ENCODE measurements at places on chromosomes 1 and 21.
A peak's percentile ranks its signal among the peaks of the same experiment; 100 is the strongest.

GRCh38 chr1:37846647-37847339 lies 12.6 kb downstream of the MTF1 start:
- no peak for DNase-seq

DNA sequence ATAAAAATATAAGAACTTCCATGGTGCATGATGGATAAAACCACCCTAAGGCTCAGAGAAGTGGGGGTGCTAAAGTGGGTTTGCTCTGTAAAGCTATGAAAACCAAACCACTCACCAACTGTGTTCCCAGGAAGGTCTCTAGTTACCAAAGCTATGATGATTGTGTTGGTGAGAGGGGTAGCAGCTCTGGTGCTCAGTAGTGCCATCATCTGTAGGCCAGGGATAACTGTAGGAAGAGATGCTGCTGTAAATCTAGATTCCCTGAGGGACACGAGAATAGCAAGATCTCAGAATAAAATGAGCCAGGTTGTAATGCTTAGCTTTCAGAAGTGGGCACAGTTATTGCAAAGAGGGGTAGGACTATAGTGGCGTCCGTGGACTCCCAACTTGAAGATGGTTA lies 124.5 kb downstream of the GREM2 start:
- no peak for DNase-seq

GRCh38 chr1:101198842-101199636 lies 37.8 kb upstream of the S1PR1 start:
- peak; percentile 19 for DNase-seq

GRCh38 chr1:159847231-159847630 lies 15.2 kb downstream of the VSIG8 start:
- DNase-seq = no peak

DNA sequence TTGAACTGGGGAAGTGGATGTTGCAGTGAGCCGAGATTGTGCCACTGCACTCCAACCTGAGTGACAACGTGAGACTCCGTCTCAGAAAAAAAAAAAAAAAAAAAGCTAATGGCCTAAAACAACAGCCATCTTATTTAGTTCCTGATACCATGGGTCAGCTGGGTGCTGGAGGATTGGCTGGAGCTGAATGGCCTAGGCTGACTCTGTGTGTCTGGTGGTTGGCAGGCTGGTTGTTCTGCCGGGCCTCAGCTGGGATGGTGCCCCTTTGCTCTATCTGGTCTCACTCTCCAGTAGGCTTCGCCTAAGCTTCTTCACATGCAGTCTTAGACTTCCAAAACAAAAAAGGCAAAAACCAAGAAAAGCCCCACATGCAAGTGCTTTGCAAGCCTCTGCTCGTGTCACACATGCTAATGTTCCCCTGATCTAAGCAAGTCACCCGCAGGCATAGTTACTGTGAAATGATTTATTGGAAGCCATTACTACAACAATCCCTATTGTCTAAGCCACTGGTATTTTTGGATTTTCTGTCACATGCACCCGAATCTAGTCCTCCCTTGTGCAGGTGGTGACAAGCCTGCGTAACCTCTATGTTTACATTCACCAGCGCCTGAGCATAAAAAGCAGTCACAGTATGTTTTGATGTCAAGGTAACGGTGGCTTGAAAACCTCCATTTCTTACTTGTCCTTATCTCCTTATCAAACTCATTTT lies 39.6 kb upstream of the KANK4 start:
- DNase-seq = no peak

GRCh38 chr1:102970496-102971078 lies 137.7 kb downstream of the COL11A1 start:
- DNase-seq = no peak

DNA sequence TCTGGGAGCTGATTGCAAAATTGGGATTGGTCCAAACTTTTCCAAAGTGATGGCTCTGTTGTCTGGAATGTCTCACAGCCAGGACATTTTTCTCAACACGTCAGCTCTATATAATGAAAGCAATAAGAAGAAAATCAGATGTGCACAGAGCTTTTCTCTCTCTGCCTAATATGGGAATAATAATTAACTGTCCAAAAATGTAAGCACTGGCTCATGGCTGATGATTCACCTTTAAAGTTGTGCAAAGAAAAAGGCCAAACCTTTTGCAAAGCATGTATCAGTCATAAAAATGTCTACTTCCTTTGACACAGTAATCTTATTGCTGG lies 30.4 kb downstream of the ZNF281 start:
- no peak for DNase-seq

DNA sequence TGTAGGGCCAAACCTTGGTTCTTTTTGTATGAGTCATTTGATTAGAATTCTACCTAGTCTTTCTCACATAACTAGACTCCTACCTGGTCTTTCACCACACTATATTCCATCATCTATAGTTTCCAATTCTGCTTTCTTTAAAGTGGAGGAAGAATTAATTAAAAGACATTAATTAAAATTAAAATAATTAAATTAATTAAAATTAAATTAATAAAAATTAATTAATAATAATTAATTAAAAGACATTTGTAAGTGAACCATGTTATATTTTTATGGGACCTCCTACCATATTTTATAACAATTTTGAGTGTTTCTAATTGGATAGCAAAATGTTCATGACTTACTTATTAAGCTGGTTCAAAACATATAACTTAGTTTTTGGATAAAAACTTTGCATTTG lies 77.4 kb downstream of the CCDC18 start:
- no peak for DNase-seq

DNA sequence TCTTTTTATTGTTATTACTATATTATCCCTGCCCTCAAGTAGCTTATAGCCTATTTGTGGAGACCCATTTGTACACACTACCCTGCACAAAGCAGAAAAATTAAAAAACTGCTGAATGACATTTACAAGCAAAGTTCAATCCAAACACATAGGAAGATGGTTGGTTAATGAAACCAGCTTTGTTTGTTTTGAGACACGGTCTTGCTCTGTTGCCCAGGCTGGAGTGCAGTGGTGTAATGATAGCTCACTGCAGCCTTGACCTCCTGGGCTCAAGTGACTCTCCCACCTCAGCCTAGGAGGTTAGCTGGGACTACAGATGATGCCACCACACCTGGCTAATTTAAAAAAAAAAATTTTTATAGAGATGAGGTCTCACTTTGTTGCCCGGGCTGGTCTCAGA lies 31.6 kb downstream of the TGFB2 start:
- no peak for DNase-seq

GRCh38 chr21:31107176-31107785 lies 69.0 kb upstream of the KRTAP19-8 start:
- DNase-seq = no peak

DNA sequence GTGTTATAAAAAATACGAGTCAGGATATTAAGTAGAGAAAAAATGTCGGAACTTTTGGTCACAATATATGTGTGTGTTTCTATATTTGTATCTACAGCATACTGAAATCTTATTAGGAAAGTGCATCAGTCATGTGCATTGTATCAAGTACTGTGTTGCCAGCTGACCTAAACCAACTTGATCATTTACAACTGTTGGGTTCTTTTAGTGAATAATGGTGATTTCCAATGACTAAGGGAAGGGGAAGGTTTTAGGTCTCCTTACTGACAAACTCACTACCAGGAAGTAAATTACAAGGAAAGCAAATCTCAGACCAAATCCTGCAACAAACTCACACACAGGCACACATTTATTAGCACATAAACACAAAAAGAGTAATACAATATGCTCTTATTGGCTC lies 142.7 kb downstream of the TSEN15 start:
- DNase-seq = no peak

GRCh38 chr21:32309906-32310460 lies 11.3 kb downstream of the MRAP start:
- no peak for DNase-seq

Data from stimulated activated CD4-positive, alpha-beta T cell treated with anti-CD3 and anti-CD28 coated beads, Interleukin-4, amount 100 ng/mL, for 1 hour (primary cell).